ENCODE measurements at places on chromosomes 3 and 15. TPM values are rescaled to one million over a fixed set of nuclear protein-coding genes. Genes with fewer than 3 reads are reported as not detected.

COL6A5 gene
- 0.04 TPM for polyA plus RNA-seq

DNA sequence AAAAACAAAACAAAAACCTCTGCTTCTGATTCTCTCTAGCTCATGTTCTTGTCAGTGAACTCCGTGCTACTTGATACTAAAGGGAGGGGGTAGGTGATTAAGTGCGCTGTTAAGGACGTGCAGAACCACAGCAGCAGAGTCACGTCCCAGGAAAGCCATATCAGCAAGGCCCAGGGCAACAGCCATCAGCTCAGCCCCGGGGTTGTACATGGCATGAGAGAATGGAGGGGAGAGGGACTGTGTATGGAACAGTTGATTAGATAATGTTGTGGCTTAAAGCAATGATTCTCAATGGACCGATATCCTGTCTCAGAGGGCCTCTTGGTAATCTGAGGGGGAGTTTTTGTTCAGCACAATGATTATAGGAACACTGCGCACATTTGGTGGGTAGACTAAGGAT, 27.6 kb downstream of the C2CD4A start:
- no peak for DNase-seq

GRCh38 chr3:124441766-124442165, 288.5 kb upstream of the UMPS start:
- DNase-seq: no peak

SCN5A gene
- polyA plus RNA-seq: 0.71 TPM

ZNF639 gene
- polyA plus RNA-seq: 37.3 TPM

ALS2CL gene
- polyA plus RNA-seq: 3.3 TPM

CGNL1 gene
- polyA plus RNA-seq: 8.1 TPM

DNA sequence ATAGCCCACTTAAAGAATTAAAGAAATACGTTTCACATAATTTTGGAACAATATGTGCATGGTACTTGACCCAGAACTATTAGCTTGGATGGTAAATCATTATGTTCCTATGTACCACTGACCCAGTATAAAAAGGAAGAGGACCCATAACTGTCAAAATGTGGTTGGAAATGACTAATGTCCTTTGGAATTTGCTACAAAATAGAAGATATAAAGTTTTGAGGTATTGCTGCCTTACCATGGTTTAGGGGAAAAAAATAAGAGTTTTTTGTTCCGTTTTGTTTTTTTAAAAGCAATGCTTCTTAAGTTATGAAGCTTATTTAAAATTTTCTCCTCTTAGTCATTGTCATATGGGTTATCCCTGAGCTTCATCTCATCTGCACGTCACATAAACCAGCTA, 15.8 kb upstream of the TFDP2 start:
- DNase-seq: no peak

TMEM45A gene
- polyA plus RNA-seq: 11.8 TPM

GRCh38 chr3:119311081-119311925, 17.1 kb downstream of the ARHGAP31 start:
- DNase-seq: no peak

DNA sequence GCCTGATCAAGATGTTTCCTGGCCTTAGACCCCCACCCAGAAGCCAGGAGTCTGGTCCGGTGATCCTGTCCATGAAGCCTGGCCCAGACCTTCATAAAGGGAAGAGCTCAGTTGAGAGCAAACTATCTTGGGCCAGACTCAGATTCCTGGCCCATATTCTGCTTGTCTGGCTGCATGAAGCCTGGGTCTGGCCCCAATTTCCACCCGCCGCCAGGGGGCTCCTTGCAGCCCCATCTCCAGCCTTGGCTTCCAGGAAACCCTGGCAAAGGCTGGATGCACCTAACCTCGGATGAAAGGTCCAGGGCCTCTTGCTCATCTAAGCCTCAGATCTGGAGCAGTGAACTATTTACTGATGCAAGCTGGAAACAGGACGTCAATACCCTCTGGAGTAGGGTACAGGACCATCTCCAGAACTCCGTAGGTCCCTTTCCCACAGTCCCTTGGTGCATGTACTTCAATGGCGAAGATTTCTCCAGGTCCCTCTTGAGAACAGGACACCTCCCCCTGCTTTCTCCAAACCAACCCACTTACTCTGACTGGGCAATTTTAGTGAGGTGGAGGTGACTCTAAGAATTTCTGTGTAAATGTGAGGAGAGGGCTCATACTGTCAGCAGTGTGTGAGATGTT, 5.6 kb downstream of the FOXL2 start:
- peak; percentile 84 for DNase-seq

DNA sequence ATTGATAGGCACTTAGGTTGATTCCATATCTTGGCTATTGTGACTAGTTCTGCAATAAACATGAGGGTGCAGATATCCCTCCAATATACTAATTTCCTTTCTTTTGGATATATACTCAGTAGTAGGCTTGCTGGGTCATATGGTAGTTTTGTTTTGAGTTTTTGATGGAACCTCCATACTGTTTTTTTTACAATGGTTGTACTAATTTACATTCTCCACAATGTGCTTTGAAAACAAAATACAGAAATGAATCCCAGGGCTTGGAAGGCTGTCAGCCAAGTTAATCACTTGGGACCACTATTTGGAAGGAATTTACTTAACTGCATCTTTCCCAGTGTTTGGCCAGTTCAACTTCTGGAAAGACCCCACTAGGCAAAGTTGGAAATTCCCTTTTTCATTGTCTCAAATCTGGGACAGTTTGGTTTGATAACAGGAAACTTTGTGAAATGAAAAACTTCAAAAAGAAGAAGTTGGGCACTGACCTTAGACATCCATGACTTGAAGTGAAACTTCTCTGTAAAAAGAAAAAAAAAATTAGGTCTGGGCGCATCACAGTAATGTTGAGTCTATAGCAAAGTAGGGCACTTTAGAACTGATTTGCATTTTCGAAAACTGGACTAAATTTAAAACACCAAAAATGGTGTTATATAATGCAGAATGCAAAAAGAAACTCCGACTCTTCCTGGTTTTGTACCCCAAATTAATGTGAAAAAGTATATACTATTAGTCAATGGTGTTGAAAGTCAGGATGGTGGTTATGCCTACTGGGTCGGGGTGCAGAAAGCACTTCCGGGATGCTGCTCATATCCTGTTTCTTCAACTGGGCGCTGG, 6.0 kb downstream of the CTSH start:
- no peak for DNase-seq

DAZL gene
- polyA plus RNA-seq: 0.16 TPM

DNA sequence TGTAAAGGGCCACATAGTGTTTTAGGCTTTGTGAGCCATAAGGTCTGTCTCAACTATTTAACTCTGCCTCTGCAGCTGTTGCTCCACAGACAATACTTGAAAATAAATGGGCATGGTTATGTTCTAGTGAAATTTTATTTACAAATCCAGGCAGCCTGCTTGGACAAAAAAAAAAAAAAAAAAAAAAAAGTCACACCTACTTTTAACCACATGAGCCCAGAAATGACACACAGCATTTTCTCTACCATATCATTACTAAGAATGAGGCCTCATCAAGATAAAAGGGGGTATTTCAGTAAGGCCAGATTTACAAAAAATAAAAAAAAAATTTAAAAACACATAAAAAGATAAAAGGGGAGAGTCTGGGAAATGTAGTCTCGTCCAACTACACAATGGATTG, 1.7 kb upstream of the NGLY1 start:
- no peak for DNase-seq

- no peak for DNase-seq
Measured at GRCh38 chr15:27866505-27867165, 232.5 kb downstream of the OCA2 start.

GRCh38 chr15:77163781-77164384, 93.0 kb upstream of the TSPAN3 start:
- no peak for DNase-seq

CCK gene
- not detected for polyA plus RNA-seq

DNA sequence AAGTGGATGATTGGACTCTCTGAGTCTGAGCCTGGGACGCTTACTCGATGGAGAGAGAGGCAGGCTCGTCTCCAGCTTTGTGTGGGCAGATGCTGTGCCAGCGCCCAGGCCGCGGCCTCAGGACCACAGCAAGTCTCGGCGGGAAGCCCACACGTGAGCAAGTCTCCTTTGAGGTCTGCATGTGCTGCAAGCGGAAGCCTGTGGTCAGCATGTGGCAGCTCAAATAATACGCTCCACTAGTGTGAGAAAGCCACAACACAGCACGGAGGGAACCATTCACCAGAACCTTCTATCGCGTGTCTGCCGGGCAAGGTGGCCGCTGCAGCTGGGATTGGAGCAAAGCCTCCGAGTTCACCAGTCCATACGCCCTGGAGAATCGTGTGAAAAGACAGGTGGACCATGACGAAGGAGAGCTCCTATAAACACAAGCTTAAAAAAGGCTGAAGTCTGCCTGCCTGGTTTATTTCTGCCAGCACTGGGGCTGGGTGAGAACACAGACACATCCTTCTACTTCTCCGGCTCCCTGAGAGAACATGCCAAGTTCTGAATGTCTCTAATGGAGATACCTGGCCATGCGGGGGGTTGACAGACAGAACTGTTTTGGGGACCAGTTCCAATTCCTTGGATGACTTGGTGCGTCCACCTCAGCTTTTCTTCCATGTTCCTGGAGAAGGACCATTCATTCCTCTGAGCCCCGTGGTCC, 82.0 kb upstream of the LRIG1 start:
- no peak for DNase-seq

GRCh38 chr15:71230303-71230702, 115.0 kb downstream of the THSD4 start:
- no peak for DNase-seq

DNA sequence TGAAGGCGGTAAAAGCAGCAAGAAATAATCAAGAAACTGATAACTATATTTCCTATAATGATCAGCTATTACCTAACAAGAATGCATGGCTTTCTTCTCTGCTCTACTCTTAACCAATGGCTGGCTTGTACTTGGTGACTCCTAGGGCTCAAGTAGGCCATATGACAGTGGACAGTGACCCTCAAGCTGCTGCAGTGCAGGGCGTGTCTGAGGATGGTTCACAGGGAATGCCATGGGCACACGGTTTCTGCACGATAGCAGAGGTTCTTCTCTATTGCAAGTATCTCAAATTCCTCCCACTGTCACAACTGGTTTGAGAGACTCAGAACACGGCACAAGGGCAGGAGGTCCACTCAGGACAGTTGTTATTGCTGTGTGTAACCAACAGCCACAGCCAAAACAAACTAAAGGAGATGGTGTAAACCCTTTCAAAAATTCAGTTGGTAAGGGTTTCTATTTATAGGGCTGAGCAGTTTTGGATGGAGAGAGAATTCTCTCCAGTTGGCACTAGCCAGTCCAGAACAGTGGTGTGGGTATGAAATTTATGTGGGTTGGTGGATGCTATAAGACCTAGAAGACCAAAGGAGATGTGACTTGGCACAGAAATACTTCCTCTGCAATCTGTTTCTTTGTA, 103.2 kb upstream of the ST8SIA2 start:
- no peak for DNase-seq

GOLGA6L7 gene
- polyA plus RNA-seq: not detected

GRCh38 chr3:50318163-50318562, 4.4 kb downstream of the HYAL2 start:
- DNase-seq: no peak

- no peak for DNase-seq
Measured at GRCh38 chr15:52683580-52683979, 4.4 kb upstream of the ATOSA start.

MKRN3 gene
- polyA plus RNA-seq: 0.38 TPM

- no peak for DNase-seq
Measured at GRCh38 chr3:159488602-159489001, 500.0 kb upstream of the IL12A start.

DNA sequence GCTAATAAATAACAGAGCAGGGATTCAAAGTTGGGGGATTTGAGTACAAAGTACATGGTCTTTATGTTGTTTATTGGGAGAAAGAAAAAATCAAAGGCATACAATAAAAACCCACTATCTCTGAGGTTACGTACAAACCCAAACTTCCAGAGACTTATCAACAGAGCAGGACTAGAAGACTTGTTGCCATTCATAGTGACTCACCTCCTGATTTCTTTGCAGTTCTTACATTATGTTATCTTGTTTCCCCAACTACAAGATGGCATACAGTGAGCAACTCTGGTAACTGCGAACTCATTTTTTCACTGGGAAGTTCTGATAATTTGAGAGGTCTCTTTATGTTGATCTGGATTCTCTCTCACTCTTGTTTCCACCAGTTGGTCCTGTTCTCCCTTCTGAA, 80.6 kb upstream of the ETV5 start:
- DNase-seq: no peak

MESP2 gene
- 0.19 TPM for polyA plus RNA-seq

DNA sequence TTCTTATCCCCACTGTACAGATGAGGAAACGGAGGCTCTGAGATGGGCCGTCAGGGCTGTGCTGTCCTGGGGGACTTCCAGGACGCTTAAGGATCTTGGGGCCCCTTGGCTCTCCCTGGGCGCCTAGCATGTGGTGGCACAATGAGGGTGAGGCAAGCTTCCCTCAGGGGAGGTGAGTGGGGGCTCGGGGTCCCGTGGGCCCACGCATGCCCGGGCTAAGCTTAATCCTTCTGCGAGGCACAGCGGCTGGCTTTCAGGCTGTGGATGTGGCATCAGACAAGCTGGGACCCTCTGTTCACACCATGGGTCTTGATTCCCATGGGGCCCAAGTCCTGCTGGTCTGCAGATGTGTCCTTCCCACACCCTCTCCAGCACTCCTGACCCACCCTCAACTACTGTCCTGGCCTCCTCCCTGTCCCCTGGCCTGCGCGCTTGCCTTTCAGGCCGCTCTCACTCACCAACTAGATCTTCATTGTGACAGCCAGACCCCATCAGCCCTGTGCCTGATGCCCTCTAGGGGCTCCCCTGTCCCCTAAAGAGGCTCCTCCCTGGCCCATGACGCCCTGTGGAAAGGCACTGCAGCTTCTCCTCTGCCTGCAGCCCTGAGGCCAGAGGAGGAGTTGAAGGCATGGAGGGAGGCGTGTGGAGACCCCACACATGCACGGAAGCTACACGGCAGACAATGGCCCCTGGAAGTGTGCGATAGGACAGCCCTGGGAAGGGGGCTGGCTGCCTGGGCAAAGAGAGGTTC, 11.3 kb downstream of the DUSP7 start:
- no peak for DNase-seq

DNA sequence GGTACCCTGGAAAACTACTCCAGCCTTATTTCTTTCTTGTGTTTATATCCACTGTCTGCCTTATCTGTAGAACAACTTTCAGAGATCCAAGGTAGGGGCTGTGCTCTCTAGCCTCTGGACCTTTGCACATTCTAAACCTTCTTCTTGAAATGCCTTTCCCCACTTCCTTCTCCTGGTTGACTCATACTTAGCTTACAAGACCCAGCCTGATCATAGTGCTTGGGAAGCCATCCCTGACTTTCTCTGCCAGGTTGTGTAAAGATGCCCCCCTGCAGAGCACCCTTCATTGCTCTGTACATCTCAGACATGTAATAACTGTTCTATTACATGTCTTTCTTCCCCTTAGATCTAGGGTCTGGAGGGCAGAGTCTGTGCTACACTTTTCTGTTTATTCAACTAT, 50.1 kb downstream of the PPM1L start:
- no peak for DNase-seq

SYNPR gene
- not detected for polyA plus RNA-seq

DNA sequence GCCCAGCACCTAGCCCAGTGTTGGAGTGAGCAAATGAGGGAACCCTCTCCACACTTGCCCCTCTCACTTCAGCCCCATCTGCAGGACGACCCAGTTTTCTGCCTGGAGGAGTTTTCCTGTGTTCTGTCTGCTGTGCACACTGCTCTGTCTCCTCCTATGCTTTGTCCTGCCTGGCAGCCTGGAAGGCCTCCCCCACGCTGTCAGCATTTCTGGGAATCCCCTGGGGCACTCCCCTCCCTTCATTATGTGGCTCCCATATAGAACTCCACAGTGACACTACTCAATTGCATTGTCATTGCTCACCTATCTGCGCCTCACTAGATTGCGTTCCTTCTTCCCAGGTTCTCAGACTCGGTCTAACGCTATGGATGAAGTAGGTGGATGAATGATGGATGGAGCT, 13.9 kb downstream of the CLSTN2 start:
- DNase-seq: no peak

All from ovary (tissue), 10 donors.